ENCODE measurements at places on chromosomes 1 and 21. TPM values are rescaled to one million over a fixed set of nuclear protein-coding genes. Genes with fewer than 3 reads are reported as not detected.

IGSF5 gene
- total RNA-seq, result not detected

FGR gene
- total RNA-seq, result not detected

PDZK1 gene
- 0.95 TPM for total RNA-seq

LMOD1 gene
- not detected for total RNA-seq

OLFML3 gene
- 3.9 TPM for total RNA-seq

GLRX2 gene
- total RNA-seq, result 37.1 TPM

SYPL2 gene
- 0.13 TPM for total RNA-seq

RAB4A gene
- total RNA-seq, result 54.7 TPM

CFAP45 gene
- total RNA-seq, result 0.55 TPM

MCOLN2 gene
- total RNA-seq, result 1.9 TPM

TDRD10 gene
- not detected for total RNA-seq

C1orf116 gene
- total RNA-seq, result 6.3 TPM

TAS1R1 gene
- total RNA-seq, result not detected

NOTCH2 gene
- total RNA-seq, result 38.3 TPM

BGLAP gene
- 0.32 TPM for total RNA-seq

TEKT2 gene
- not detected for total RNA-seq

NEXN gene
- 6.7 TPM for total RNA-seq

CYP4A22 gene
- total RNA-seq, result not detected

All from A549 treated with AZD2906 at 1 μM for 4 hours (cell line).